Stimulated activated CD8-positive, alpha-beta memory T cell treated with anti-CD3 and anti-CD28 coated beads, Interleukin-15, amount 100 ng/mL, for 4 hours (primary cell): ENCODE measurements at places on chromosomes 5 and 9.

- no peak for DNase-seq
Measured at GRCh38 chr5:111999286-111999685, 242.3 kb upstream of the NREP start.

GRCh38 chr5:74167206-74167929, 473.2 kb downstream of the ENC1 start:
- no peak for DNase-seq

DNA sequence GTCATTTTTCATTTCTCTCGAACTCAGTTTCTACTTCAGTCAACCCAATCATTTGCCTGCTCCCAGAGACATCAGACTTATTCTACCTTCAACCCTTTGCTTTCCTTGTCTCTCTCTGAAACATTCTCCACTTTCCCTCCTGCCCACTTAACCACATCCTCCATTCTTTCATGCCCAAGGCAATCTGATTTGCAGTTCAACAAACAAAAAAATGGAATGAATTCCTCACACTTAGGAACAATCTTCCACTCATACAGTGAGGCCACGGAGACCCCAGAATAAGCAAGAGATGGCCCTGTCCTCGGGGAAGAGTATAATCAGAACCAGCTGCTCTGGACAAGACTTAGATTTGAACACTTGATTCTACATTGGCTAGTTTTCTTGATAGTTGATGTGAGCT, 180.5 kb downstream of the RFK start:
- DNase-seq, result no peak

DNA sequence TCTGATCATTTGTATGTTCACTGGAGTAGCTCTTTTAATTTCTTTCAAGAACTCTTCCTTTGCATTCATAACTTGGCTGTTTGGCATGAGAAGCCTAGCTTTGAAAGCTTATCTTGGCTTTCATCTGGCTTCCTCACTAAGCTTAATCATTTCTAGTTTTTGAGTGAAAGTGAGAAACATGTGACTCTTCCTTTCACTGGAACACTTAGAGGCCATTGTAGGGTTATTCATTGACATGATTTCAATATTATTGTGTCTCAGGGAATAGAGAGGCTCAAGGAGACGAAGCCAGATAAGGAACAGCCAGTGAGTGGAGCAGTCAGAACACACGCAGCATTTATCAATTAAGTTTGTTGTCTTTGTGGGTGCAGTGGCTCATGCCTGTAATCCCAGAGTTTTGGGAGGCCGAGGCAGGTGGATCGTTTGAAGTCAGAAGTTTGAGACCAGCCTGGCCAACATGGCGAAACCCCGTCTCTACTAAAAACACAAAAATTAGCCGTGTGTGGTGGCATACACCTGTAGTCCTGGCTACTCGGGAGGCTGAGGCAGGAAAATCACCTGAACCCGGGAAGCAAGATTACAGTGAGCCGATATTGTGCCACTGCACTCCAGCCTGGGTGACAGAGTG, 98.3 kb downstream of the UGCG start:
- no peak for DNase-seq

DNA sequence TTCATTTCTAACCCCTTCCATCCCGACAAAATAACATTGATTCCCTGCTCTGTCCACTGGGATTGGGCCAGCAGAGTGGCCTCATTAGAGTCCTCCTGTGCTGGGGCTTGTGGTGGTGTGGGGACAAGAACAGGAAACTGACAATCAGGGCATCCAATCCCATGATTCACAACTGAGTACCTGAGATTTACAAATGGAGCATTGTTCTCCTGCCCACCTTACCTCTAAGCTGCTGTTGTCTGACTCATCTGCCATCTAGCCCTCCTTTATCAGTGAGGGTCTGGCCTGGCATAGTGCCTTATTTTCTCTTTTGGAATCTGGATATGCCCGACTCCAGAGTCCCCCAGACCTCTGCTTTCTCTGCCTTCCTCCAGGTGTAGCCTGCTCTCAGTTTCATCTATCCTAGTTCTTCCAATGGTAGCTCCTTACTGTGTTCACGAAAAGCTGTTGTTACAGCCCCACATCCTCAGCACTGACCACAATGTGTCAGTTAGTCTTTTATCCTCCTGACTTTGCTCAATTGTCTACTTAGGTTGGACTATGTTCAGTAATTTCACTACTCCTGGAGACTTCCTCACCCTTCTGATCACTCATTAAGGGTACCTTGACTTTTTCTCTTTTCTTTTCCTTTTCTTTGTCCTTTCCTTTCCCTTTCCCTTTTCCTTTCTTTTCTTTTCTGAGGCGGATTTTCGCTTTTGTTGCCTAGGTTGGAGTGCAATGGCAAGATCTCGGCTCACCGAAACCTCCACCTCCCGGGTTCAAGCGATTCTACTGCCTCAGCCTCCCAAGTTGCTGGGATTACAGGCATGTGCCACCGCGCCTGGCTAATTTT, 13.4 kb downstream of the WNT8A start:
- DNase-seq, result no peak
